ENCODE measurements at places on chromosomes 1 and 21. TPM values are rescaled to one million over a fixed set of nuclear protein-coding genes. Genes with fewer than 3 reads are reported as not detected.

GRCh38 chr1:176858433-176858916 lies 306.0 kb downstream of the ASTN1 start:
- no peaks in the 10 kb centered on the region for H3K36me3 ChIP-seq
- no peaks in the 10 kb centered on the region for H3K4me1 ChIP-seq
- H3K27me3 ChIP-seq: no peaks in the 10 kb centered on the region
- H3K27ac ChIP-seq: no peak overlapping the region
- DNase-seq: no peak

HSPB7 gene
- not detected for total RNA-seq

SPRR2D gene
- not detected for total RNA-seq

DNA sequence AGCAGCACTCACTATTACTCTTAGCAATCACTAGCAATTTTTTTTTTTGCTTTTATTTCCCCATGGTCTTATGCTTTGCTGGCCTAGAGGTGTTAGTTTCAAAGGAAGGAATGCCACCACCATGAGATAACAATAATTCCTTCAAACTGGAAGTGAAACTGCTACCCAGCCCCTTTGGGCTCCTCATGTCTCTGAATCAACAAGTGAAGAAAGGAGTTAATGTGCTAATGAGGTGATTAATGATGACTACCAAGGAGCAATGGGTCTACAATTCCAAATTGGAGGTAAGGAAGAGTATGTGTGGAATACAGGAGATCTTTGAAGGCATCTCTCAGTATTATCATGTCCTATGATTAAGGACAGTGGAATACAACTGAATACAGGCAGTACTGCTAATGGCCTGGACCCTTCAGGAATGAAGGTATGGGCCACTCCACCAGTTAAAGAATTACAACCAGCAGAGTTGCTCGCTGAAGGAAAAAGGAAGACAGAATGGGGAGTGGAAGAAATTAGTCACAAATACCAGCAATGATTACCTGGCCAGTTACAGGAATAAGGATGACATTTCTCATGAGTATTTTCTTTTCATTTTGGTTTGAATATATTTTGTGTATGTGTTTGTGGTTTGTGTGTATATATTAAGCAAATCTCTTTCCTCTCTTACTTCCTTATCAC lies 652.9 kb downstream of the ADGRL2 start:
- no peaks in the 10 kb centered on the region for H3K27me3 ChIP-seq
- no peaks in the 10 kb centered on the region for H3K36me3 ChIP-seq
- H3K27ac ChIP-seq: no peak overlapping the region
- H3K4me1 ChIP-seq: no peaks in the 10 kb centered on the region
- DNase-seq: no peak
- no peak overlapping the region for H3K4me3 ChIP-seq

DNA sequence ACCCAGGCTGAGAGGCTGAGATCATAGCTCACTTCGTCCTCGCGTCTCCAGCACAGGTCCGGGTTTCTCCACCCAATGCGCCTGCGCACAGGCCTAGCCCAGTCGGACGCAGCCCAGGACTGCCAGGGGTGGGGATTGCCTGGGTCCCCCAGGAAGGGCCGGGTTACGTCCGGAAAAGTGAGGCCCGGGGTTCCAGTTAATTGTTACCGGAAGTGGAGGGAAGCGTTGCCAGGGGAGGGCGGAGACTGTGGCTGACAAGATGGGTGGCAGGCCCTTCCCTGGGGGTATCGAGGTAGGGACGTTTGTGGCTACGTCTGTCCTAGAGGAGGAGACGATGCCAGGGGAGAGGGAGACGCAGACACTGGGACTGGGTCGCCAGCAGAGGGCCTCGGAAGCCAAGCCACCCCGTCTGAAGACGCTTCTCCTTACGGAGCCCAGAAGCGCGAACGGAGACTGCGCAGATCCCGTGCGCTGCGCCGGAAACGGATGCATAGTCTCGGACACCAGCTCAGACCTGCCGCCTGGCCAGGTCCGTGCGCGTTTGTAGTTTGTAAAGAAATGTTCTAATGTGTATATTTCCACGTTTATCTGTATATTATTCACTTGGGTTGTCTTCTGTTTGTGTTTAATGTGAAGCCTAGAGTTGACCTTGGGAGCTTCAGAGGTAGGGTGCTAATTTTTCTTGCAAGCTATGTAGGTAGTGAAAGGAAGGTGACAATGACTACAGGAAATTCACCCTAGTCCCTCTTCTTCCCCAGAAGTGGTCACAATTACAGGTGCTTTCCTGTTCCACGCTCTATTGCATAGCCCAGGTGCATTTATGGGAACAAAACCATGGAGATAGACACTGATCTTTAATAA lies 7.3 kb downstream of the RSRP1 start:
- peak; percentile 92 for DNase-seq
- peaks cover 57% of the 10 kb centered on the region for H3K4me1 ChIP-seq
- H3K27ac ChIP-seq: peak overlapping the region; percentile 97
- peak overlapping the region; percentile 79 for H3K4me3 ChIP-seq

RASSF5 gene
- total RNA-seq: 213 TPM

PRRC2C gene
- 202 TPM for total RNA-seq

DNA sequence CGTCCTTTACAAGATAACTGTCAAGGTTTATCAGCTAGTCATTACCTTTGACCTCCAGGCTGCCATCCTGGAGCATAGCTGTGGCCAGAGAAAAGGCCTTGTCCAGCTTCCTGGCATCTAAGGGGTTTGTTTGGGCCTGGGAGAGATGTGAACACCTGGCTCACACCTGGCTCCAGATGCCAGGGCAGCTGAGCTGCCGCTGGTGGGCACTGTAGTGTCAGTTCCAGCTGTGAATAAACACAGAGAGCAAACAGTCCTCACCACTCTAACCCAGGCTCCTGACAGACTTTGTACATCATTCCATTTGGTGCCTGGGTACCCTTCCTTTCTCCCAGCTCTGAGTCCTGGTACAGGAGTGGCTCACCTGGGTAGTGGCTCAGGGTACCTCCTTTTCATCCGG lies 14.3 kb upstream of the KCNA10 start:
- no peaks in the 10 kb centered on the region for H3K4me1 ChIP-seq
- no peak overlapping the region for H3K27ac ChIP-seq
- no peak overlapping the region for H3K4me3 ChIP-seq
- no peak for DNase-seq

- peaks cover 54% of the 10 kb centered on the region for H3K27me3 ChIP-seq
- no peak for DNase-seq
- H3K4me1 ChIP-seq: peaks cover 12% of the 10 kb centered on the region
- H3K36me3 ChIP-seq: no peaks in the 10 kb centered on the region
- H3K4me3 ChIP-seq: no peak overlapping the region
Measured at GRCh38 chr1:110556471-110556807, 37.5 kb upstream of the KCNA10 start.

DNA sequence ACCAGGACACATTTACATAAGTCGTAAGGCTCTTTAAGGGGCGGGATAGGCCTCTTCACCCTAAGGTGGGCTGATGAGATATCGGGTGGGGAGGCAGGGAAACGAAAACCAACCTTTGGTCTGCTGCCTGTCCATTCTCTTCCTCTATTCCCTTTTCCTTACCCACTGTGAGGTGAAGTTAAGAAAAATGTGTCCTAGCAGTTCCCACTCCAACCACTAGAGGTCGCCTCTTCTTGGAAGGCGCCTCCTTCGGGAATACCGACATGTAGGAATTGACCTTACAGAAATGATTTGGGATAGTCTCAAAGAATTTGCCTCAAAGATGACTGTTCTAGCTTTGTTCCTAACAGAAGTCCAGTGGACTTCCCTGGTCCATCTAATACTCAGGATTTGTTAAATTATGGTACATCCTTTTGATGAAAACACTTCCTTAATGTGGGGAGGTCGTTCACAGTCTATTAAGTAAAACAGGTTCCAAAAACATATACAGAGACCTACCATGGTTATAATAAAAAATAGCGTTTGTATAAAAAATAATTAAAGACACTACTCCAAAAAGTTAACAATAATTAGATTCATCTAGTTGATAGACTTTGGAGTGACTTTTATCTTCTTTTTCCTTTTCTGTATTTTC lies 14.1 kb downstream of the AZIN2 start:
- DNase-seq: no peak
- H3K36me3 ChIP-seq: peaks cover 4% of the 10 kb centered on the region
- H3K27ac ChIP-seq: no peak overlapping the region
- H3K27me3 ChIP-seq: no peaks in the 10 kb centered on the region
- peaks cover 55% of the 10 kb centered on the region for H3K4me1 ChIP-seq

- H3K27me3 ChIP-seq: peaks cover 26% of the 10 kb centered on the region
- no peak overlapping the region for H3K4me3 ChIP-seq
- peaks cover 13% of the 10 kb centered on the region for H3K4me1 ChIP-seq
- DNase-seq: no peak
- no peak overlapping the region for H3K27ac ChIP-seq
Measured at GRCh38 chr1:205407970-205408369, 13.9 kb downstream of the LEMD1 start.

GRCh38 chr1:30817077-30817438 lies 59.5 kb upstream of the LAPTM5 start:
- H3K4me1 ChIP-seq: no peaks in the 10 kb centered on the region
- no peak overlapping the region for H3K27ac ChIP-seq
- no peak for DNase-seq
- no peak overlapping the region for H3K4me3 ChIP-seq
- no peaks in the 10 kb centered on the region for H3K36me3 ChIP-seq

GRCh38 chr1:9009438-9010370 lies 16.5 kb downstream of the SLC2A7 start:
- H3K4me3 ChIP-seq: no peak overlapping the region
- DNase-seq: peak; percentile 39
- H3K36me3 ChIP-seq: no peaks in the 10 kb centered on the region
- no peaks in the 10 kb centered on the region for H3K27me3 ChIP-seq
- no peak overlapping the region for H3K27ac ChIP-seq

TCHH gene
- 0.05 TPM for total RNA-seq

VAV3 gene
- 2.0 TPM for total RNA-seq

- DNase-seq: peak; percentile 39
- H3K4me3 ChIP-seq: no peak overlapping the region
- peaks cover 2% of the 10 kb centered on the region for H3K36me3 ChIP-seq
- peaks cover 40% of the 10 kb centered on the region for H3K4me1 ChIP-seq
Measured at GRCh38 chr1:228471762-228472398, 15.3 kb upstream of the RNF187 start.

RHBDL2 gene
- not detected for total RNA-seq

- no peaks in the 10 kb centered on the region for H3K4me1 ChIP-seq
- no peaks in the 10 kb centered on the region for H3K27me3 ChIP-seq
- H3K4me3 ChIP-seq: no peak overlapping the region
- DNase-seq: no peak
- no peak overlapping the region for H3K27ac ChIP-seq
Measured at GRCh38 chr1:98538106-98538505, 123.4 kb upstream of the SNX7 start.

IFNLR1 gene
- total RNA-seq: 6.1 TPM

B3GALT2 gene
- 4.3 TPM for total RNA-seq

- H3K36me3 ChIP-seq: no peaks in the 10 kb centered on the region
- no peaks in the 10 kb centered on the region for H3K27me3 ChIP-seq
- no peak overlapping the region for H3K4me3 ChIP-seq
- no peak for DNase-seq
- no peak overlapping the region for H3K27ac ChIP-seq
Measured at GRCh38 chr1:118404024-118404423, 219.0 kb upstream of the SPAG17 start.

DNA sequence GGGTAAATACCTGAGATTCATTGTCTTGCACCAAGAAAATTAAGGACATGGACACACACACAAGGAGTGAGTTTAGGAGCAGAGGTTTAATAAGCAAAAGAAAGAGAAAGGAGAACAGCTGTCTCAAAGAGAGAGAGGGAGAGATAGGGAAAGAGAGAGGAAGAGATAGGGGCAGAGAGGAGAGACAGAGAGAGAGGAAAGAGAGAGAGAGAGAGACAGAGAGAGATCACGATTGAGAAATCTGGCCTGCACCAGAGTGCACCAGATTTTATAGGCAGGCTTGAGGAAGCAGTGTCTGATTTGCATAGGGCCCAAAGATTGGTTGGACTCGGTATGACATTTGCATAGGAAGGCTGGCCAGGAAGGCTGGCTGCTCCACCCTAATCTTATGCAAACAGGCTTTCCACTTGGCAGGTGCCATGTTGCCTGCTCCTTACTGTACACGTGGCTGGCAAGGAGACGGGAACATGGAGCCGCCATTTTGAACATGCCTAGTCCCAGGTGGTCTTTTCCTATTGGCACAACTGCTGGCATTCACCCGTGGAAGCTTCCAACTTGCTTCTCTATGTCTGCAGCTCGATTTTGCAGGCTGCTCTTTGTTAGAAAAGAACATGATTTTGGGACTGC lies 419.9 kb downstream of the ZP4 start:
- DNase-seq: no peak
- no peak overlapping the region for H3K4me3 ChIP-seq
- no peaks in the 10 kb centered on the region for H3K27me3 ChIP-seq
- H3K36me3 ChIP-seq: no peaks in the 10 kb centered on the region
- no peaks in the 10 kb centered on the region for H3K4me1 ChIP-seq

DNA sequence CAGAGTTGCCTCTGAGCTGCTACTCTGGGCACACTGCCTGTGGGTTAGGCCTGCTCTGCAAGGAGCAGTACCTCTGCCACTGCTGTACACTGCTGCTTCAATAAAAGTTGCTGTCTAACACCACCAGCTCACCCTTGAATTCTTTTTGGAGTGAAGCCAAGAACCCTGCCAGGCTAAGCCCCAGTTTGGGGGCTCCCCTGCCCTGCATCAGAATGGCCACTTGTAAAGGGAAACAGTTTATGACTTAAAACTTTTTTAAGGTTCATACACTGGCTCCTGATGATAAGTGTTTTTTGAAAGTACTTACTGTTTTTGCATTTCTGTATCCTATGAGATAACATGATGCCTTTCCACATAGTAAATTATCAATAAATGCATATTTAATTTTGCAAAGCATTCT lies 310.0 kb downstream of the LMO4 start:
- no peak overlapping the region for H3K27ac ChIP-seq
- H3K4me1 ChIP-seq: no peaks in the 10 kb centered on the region
- no peak for DNase-seq

SLC1A7 gene
- not detected for total RNA-seq

RGS1 gene
- total RNA-seq: 67.3 TPM

GRCh38 chr1:198467907-198468306 lies 72.6 kb downstream of the ATP6V1G3 start:
- no peak for DNase-seq
- H3K27ac ChIP-seq: no peak overlapping the region
- H3K4me3 ChIP-seq: no peak overlapping the region

DNA sequence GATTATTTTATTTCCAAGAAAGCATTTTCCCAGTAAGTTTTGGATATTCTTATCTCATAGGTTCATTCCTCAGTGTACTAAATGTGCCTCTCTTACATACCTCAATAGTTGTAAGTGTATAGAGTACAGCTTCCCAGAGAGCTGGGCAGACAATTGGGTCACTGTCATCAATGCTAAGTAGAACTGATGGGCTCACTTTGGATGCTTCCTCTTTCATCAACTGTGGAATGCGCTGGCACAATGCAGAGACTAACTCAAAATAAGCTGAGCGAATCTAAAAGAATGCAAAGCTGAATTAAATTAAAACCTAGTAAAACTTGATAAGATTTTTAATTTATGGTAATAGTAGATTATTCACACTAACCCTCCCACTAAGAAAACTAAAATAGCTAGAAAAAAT lies 21.5 kb downstream of the LTN1 start:
- peaks cover 55% of the 10 kb centered on the region for H3K36me3 ChIP-seq
- no peak overlapping the region for H3K27ac ChIP-seq
- peaks cover 2% of the 10 kb centered on the region for H3K4me1 ChIP-seq
- no peaks in the 10 kb centered on the region for H3K27me3 ChIP-seq
- DNase-seq: no peak
